ENCODE measurements at places on chromosomes 16 and 17.

- DNase-seq, result peak; percentile 81
Observed at GRCh38 chr17:48804936-48805411, 12.1 kb downstream of the TTLL6 start.

DNA sequence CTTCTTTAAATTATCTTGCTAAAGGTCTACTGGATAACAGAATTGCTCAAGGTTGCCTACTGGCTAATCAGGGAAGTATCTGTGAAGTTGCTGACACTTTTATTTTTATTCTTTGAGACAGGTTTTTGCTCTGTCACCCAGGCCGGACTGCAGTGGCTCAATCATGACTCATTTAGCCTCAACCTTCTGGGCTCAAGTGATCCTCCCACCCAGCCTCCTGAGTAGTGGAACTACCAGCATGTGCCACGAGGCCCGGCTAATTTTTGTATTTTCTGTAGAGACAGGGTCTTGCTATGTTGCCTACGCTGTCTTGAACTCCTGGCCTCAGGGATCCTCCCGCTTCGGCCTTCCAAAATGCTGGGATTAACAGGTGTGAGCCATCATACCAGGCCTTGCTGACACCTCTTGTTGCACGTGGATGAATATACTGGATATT, 43.1 kb downstream of the GLG1 start:
- DNase-seq, result peak; percentile 30

DNA sequence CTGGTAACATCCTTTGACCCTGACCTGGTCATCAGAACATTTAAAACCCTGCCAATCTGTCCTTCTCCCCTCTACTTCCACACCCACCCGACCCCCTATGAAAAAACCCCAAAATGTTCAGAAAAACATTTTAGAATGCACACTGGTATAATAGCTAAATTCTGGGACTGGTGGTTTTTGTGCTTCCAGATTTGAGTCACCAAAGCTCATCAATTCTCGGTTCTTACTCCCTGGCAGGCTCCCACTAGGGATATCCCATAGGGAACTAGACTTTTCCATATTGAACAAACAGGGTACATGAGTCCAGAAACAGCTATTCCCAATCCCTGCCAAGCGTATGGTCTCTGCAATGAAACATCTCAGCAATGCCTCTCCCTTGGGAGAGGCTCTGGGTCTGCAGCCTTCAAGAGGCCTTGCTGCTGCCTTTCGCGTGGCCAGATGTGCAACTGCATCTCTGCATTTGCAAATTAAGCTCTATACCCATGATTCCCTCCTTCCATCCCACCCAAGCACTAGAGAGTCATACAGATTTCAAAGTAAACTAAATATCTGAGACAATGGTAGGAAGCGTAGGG, 67.7 kb downstream of the SMG6 start:
- no peak for DNase-seq

DNA sequence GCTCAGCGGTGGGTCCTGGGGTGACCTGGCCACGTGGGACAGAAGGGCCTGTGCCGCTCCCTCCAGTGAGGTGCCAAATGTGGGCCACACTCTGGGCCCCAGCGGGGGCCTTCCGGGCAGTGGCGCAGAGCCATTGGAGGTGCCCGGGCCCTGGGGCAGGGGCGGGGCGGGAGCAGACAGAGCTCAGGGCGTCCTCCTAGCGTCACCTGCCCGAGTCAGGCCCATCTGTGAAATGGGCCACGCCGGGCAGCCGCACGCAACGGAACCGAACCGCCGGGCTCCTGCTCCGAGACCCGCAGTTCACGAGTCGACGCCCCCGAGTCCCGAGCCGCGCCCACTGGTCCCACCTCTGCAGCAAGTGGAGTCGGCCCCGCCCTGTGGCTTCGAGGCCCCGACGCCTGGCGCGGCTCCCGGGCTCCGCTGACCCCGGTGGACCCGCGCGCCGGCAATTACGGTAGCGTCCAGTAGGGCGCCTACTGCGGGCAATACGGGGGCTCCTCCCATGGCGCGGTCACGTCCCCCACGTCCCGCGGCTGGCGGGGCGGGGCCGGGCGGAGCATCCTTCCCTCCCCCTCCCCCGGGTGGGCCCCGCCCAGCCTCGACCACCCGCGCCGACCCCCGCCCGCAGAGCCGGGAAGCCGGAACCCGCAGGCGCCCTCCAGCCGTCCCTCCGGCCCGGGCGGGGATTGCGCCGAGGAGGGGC, 1.9 kb downstream of the SLC16A3 start:
- DNase-seq, result peak; percentile 66

GRCh38 chr17:44971776-44972483, 3.8 kb upstream of the C1QL1 start:
- DNase-seq, result peak; percentile 76

DNA sequence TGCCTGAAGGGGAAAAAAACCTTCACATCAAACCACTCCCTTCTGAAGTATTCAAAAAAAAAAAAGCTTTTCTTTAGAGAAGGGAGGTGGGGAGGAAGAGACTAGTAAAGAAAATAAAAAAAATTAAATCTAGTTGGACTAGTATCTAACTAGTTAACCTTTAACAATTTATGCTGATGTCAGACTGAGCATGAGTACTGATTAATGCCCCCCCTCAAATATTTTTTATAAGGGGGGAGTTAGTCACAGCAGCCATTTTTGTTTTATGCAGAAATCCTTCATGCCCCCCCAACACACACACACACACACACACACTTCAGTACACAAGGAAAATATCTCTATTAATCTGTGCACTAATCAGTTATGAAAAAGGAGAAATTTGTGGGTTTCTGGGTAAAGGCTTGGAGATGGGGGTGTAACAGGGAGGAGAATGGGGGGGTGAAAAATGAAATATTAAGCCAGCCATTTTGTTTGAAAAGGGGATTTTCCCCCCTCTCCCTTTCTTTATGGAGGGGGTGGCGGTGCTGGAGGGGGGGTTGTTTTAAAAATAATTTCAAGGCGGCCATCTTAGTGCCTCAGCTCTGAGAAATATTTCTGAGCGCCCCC, 4.7 kb upstream of the CHD3 start:
- DNase-seq, result peak; percentile 30

DNA sequence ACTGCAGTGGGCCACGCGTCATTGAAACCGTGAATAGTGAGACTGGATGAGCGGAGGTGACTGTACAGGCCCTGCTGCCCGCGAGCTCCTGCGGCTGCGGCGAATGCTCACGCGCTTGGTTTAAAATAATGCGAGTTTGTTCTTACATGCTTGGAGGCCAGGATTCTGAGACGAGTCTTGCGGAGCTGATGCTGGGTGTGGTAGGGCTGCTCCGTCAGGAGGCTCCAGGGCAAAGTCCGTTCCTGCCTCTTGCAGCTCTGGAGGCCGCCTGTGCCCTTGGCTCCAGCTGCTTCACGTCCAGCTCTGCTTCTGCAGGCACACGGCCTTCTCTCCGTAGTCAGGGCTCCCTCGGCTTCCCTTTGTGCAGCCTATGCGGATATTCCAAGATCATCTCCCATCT, 9.5 kb downstream of the ACSF3 start:
- DNase-seq, result no peak

- no peak for DNase-seq
Observed at GRCh38 chr16:10616419-10616755, 36.0 kb upstream of the EMP2 start.

GRCh38 chr17:57604771-57605674, 140.1 kb downstream of the CCDC182 start:
- no peak for DNase-seq

- no peak for DNase-seq
Observed at GRCh38 chr17:46869975-46870803, 18.8 kb downstream of the WNT9B start.

DNA sequence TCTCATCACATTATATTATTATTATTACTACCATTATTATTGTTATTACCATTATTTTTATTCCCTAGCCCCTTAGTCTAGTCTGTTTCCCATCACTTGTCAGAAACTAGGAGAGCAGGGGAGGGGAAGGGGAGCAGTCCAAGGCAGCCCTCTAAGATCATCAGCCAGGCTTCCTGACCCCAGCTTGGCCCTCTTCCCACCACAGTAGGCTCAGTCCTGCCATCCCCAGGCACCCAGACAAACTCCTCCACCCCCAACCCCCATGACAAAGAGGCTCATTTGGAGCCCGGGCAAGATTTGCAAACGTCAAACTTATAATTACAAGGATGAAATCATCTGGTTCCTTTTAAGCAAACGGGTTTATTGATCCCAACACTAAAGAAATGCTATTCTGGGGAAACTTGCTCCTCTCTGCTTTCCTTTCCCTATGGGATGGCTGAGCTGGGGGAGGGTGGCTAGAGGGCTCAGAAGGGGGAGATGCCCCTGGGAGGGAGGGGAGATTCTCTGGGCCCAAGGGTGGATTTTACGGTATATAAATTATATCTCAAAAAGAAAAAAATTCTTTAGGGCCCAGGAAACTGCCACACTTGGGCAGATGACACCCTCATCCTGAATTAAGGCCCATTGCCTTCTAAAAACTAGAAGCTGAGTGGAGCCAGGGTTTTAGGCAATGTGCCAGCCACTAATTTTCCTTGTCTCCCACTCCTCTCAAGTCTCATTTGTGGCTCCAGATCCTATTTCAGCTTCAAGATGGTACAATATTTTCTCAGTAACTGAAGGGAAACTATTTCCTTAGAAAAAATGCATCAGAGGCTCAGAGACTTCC, 4.4 kb upstream of the CBFB start:
- DNase-seq, result no peak

DNA sequence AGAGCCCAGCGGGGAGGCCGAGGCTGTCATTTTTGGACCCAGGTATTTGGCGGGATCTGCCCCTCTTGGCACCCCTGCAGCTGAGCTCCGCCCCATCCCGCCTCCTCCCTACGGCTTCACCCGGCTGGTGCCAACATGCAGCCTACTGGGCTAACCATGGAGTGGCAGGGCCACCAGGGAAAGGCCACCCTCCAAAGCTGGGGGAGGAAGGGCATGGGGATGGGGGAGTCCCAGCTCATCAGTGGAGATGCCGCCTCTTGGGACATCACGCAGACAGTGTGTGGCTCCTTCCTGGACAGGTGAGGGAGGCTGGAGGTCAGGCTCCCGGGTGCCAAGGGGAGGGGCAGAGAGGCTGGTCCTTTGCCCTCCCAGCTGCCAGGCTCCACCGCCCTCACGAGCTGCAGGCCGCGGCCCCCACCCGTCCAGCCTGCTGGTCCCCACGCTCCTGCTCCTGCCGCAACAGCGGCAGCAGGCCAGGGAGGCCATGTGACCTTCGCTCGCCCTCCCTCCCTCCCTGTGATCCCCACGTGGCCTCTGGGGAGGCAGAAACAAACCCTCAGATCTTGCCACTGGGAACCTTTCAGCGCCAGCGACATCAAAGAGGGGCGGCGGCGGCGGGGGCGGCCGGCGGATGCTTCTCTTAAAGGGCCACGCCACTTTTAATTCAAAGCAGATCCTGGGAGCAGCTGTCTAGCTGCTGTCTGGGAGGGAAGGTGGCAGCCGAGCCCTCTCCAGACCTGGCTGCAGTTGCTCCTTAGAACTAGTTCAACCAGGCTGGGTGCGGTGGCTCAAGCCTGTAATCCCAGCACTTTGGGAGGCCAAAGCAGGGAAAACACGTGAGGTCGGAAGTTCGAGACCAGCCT, 6.8 kb upstream of the NOTUM start:
- peak; percentile 82 for DNase-seq

DNA sequence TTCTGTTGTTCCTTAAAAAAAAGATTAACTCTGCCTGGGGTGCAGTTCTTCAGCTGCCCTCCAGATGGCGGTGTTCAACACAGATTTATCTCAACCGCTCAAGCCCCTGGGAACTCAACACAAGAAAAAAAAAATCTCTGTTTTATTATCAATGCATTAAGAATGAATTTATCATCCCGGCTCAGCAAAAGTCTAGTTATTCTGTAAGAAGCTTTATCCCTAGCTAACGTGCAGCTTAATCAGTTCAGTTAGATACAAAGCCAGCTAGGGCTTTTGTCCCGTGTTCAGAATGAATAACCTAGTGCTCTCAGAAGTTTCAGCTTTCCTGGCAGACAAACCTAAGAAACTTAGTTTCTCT, 475.9 kb upstream of the CCL2 start:
- peak; percentile 55 for DNase-seq

All from activated CD4-positive, alpha-beta T cell treated with anti-CD3 and anti-CD28 coated beads, Interleukin-2, Interleukin-6, amounts not matched to agents 100 ng/mL and 50 ng/mL, durations not matched to agents 16 hours and 8 hours (primary cell).